ENCODE measurements at places on chromosomes 2 and 18.

GRCh38 chr2:197354169-197354558, 43.6 kb upstream of the ANKRD44 start:
- no peak for DNase-seq

DNA sequence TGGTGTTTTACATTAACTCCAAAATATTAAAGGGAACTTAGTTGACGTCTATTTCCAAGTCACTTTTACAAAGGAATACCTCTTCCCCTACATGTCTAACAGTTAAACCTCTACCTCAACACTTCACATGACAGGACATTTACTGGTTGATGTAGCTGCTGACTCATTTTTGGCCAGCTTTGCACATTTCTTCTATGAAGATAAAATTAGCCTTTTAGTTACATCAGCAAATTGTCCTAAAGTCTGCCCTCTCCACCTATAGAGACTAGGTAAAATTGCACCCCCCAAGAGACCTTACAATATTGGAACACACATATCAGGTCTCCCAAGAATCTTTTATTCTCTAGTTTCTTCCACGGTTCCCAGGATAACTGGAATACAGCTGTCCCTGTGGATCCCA, 10.1 kb upstream of the CERS6 start:
- no peak for DNase-seq

- DNase-seq, result no peak
Observed at GRCh38 chr2:24206242-24206641, 31.4 kb downstream of the FAM228A start.

- DNase-seq, result no peak
Observed at GRCh38 chr2:136093583-136093982, 24.4 kb downstream of the CXCR4 start.

DNA sequence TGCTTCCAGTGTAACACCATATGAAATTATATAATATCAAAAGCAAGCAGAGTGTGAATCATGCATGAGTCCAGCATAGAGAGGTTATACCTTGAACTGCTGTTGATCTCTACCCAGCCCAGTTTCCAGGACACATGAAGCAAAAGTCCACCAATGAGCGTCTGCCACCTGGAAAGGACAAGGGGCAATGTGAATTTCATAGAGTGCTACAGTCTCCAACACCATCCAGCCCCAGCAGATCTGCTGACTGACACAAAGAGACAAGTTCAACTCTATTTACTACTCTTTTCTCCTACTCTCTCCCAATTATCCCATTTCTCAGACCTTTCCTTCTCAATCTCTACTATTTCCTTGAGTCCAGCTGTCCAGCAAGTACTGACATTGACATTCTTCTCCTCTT, 31.8 kb upstream of the RIOK3 start:
- no peak for DNase-seq

GRCh38 chr2:169510496-169510895, 994 bp downstream of the KLHL41 start:
- no peak for DNase-seq

GRCh38 chr2:224937887-224938286, 104.4 kb downstream of the DOCK10 start:
- no peak for DNase-seq

DNA sequence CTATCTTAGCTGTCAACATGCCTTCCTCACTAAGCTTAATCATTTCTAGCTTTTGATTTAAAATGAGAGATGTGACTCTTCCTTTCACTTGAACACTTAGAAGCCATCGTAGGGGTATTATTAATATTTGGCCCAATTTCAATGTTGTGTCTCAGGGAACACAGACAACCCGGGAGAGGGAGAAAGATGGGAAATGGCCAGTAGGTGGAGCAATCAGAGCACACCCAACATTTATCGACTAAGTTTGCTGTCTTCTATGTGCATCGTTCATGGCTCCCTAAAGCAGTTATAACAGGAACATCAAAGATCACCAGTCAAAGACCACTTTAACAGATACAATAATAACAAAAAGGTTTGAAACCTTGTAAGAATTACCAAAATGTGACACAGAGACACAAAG, 110.2 kb downstream of the OLA1 start:
- DNase-seq, result no peak

GRCh38 chr2:151297882-151298281, 8.4 kb upstream of the NMI start:
- DNase-seq, result no peak

GRCh38 chr2:65846989-65847678, 414.7 kb upstream of the SPRED2 start:
- no peak for DNase-seq

- DNase-seq, result no peak
Observed at GRCh38 chr2:29281086-29281915, 166.1 kb downstream of the CLIP4 start.

DNA sequence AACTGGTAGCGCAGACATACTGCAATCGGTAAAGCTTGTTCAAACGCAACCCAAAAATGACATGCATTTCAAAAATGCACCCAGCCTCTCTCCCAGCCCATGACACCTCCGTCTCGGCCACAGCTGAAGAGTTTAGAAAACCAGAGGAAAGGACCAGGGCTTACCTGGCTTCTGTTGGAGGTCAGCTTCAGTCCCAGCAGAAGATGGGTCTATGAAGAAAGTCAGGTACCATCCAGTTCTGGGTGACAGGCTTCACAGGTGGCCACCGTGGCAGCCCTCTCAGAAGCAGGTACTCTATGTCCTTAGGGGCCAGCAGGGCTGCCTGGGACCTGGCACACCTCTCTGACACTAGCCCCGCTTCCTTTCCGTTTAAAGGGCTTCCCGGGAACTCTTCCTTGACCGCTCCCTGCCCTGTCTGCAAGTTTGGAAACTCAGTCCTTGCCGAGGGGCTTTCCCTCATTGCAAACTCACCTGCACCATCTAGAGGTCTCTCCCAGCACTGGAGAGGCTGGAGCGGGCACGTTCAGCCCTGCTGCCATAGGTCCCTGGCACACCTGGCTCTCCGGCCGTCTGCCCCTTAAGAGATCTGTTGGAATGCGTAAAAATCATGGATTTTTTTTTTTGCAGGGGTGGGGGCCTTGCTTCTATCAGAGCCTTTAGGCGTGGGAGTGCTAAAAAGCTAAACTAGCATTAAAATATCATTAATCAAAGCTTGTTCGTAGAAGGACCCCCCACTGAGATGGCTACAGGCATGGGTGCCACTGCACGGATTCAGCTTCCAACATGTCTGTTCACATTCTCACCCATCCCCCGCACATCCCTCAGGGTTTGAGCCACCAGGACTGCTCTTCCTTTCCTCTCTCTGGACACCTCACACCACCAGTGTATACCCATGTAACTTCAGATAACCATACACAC, at the start of gene EDAR:
EDAR (minus strand) TSS at position 425 of the 918 bp plus-strand sequence. CDS start 58,206 bp downstream, outside the sequence.
- DNase-seq, result no peak

GRCh38 chr2:145530653-145531052, 1010.7 kb upstream of the ZEB2 start:
- DNase-seq, result no peak

- no peak for DNase-seq
Observed at GRCh38 chr2:167054881-167055280, 166.6 kb downstream of the XIRP2 start.

GRCh38 chr2:235414422-235414821, 79.4 kb upstream of the AGAP1 start:
- no peak for DNase-seq

GRCh38 chr2:101679037-101679726, 18.3 kb upstream of the MAP4K4 start:
- no peak for DNase-seq

DNA sequence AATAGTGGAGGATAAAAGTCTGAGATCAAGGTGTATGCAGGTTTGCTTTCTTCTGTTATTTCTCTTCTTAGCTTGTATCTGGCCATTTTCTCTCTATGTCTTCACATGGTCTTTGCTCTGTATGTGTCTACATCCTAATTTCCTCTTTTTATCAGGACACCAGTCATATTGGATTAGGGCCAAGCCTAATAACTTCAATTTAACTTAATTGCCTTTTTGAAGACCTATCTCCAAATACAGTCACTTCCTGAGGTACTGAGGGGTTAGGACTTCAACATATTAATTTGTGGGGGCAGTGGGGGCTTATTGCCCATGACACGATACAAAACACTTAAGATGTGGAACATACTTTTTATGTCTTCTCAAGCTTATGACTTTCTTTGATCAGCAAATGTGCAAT, 632.9 kb upstream of the CELF4 start:
- no peak for DNase-seq

GRCh38 chr2:41283079-41283775, 764.6 kb upstream of the PKDCC start:
- no peak for DNase-seq

DNA sequence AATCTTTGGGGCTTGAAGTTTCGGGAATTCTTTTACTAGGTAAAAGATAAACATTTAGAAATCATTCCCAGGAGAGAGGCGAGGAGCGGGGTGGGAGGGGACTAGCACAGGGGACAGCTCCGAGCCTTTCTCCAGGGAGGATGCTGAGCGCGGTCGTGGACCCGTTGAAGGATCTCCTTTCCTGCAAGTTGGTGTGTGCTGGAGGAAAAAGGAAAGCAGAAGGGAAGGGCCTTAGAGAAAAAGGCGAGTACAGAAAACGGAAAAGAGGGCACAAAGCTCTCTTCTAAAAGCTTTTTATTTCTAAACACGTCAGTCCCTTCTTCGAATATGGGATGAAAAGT, 640 bp downstream of the SLC39A6 start:
- no peak for DNase-seq

- no peak for DNase-seq
Observed at GRCh38 chr2:109129921-109130722, 1.1 kb downstream of the SH3RF3 start.

DNA sequence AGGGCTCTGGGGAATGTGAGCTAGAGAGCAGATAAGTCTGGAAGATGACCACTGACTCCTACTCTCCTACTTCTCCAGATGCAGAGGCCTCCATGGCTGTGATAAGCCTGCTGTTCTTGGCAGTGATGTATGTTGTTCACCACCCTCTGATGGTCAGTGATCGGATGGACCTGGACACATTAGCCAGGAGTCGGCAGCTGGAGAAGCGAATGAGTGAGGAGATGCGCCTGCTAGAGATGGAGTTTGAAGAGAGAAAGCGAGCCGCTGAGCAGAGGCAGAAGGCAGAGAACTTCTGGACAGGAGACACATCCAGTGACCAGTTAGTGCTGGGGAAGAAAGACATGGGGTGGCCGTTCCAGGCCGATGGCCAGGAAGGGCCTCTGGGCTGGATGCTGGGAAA, 1.4 kb downstream of the ITPRIPL1 start:
- DNase-seq, result no peak

- no peak for DNase-seq
Observed at GRCh38 chr2:168565112-168565511, 109.0 kb downstream of the CERS6 start.

DNA sequence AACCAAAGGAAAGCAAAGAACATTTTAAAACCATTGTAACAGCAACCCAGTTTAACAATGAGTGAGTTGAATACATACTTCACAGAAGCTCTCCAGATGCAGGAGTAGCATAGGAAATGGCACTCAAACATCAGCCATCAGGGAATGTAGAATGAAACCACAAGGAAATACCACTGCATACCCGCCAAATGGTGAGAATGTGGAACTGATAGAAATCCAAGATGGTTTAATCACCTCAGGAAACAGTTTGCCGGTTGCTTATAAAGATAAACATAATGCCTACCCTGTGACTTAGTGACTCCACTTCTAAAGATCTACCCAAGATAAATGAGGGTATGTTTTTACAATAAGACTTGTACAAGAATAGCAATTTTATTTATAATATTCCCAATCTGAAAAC, 132.0 kb downstream of the GALNT1 start:
- DNase-seq, result peak; percentile 47

DNA sequence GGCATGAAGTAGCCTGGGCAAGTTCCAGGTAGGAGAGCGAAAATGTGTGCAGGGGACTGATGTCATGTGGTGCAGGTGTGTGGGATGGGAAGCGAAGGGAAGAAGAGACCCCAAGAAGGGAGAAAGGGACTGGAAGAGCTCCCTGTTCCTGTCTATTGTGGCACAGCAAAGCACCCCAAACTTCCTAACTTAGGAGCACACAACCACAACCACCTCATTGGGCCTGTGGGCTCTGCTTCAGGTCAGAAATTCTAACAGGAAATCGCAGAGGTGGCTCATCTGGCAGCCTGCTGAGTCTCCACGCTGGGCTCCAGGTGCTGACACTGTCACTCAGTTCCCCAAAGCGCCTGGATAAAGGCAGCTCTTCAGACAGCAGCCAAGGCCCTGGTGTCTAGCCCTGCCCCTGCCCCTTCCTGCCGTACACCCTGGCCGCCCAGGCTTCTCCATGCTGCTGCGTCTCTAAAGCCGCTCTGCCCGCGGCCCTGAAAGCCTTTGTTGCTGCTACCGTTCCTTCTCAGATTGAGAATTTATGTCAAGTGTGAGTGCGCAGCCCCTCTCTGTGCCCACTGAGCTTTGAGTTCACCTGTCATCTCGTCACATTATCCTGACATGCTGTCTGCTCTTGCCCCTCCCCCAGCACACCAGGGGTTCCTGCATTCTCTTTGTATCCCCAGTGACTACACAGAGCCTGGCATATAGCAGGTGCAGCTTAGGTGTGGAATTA, 140.2 kb upstream of the BCL2L11 start:
- no peak for DNase-seq

GRCh38 chr2:3647831-3648651, 10.0 kb upstream of the ALLC start:
- DNase-seq, result no peak

DNA sequence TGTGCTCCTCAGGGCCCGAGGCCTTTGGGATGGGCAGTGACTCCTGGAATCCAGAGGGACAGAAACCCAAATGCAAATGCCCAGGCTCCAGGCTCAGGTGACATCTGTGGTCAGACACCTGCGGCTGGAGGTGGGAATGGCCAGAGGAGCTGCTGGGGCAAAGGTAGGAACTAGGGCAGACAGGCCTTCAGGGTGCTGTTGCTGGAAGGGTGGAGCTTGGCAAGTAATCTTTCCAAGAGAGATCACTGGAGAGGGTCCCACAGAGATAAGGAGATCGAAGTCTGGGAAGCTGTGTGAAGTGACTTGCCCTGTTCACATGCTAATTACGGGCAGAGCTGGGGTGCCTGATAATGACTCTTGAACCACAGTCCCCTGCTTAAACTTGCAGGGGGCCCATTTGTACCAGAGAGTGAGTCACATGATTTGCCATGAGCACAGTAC, 82.4 kb downstream of the ACAA2 start:
- DNase-seq, result no peak

- DNase-seq, result no peak
Observed at GRCh38 chr2:238941262-238941792, 93.4 kb downstream of the TWIST2 start.

- no peak for DNase-seq
Observed at GRCh38 chr2:74819702-74820101, 14.2 kb upstream of the HK2 start.

- no peak for DNase-seq
Observed at GRCh38 chr2:151120011-151120410, 141.7 kb downstream of the RBM43 start.

DNA sequence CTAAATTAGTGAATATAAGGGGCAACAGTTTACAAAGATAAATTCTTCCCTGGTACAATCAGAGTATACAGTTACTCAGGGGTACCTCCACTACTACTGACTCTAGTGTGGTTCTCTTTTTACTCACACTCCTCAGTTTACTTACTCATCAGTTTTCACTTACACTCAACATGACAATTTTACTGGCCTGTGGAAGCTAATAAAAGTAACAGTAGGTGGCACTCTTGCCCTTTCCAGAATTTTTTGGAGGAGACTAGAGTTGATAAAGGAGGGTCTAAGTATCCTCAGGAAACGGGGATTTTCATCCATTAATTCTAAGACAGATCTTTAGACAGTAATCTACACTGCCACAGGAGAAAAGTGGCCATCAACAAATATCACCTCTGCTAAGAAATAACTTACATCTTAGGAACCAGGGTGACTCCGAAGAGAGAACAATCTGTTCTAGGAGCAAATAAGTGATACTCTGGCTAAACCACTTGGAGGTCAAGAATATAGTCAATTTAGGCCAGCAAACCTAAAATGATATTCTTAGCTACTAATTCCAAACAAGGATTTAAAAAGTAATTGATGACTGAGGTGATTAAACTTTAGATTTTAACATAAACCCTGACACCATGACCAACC, 61.3 kb downstream of the ATL2 start:
- no peak for DNase-seq

Measured in SK-N-MC (cell line).